T1000 (cell line): ENCODE measurements at places on chromosomes 7 and 10.

GRCh38 chr7:2313450-2314208, 612 bp downstream of the SNX8 start:
- no peak for DNase-seq

DNA sequence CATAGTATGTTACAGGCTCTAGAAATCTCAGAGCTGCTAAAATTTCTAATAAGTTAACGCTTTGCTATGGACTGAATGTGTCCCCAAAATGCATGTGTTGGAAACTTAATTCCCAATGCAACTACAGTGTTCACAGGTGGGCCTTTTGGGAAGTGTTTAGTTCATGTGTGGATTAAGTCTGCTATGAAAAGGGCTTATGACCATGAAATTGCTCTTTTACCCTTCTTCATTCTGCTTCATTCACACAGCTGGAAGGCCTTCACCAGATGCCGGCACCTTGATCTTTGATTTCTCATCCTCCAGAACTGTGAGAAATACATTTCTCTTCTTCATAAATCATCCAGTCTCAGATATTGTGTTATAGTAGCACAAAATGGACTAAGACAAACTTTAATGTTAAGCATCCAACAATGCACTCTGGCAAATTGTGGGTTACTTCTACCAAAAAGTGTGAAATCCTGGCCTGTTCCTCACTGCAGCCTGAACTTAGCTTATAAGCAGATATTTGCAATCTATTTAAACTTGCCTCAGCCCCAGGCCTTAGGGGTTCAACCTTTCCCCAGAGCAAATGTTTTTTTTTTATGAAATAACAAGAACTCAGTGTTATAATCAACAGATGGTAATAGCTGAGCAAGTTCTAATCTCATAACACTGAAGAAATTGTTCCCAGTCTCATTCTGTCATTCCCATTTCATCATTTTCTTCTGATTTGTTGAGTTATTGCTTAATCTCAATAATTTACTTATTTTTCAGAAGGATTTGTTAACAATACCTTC, 523.6 kb downstream of the KIF20B start:
- no peak for DNase-seq

DNA sequence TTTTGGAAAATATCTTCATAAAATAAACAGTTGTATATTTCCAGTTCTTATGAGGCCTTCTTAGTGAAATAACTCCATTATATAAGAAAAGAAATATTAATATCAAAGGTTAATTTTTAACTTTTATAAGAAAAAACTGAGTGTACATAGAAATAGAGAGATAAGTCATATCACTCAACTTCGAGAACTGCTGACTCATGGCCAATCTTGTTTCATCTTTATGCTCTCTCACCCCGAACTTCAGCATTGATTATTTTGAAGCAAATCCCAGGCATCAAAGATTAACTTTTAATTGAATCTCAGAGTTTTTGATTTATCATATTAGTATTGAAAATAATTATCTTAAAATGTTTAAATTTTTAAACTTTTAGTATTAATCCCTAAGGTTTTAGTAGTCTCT, 527.1 kb downstream of the GFRA1 start:
- no peak for DNase-seq

DNA sequence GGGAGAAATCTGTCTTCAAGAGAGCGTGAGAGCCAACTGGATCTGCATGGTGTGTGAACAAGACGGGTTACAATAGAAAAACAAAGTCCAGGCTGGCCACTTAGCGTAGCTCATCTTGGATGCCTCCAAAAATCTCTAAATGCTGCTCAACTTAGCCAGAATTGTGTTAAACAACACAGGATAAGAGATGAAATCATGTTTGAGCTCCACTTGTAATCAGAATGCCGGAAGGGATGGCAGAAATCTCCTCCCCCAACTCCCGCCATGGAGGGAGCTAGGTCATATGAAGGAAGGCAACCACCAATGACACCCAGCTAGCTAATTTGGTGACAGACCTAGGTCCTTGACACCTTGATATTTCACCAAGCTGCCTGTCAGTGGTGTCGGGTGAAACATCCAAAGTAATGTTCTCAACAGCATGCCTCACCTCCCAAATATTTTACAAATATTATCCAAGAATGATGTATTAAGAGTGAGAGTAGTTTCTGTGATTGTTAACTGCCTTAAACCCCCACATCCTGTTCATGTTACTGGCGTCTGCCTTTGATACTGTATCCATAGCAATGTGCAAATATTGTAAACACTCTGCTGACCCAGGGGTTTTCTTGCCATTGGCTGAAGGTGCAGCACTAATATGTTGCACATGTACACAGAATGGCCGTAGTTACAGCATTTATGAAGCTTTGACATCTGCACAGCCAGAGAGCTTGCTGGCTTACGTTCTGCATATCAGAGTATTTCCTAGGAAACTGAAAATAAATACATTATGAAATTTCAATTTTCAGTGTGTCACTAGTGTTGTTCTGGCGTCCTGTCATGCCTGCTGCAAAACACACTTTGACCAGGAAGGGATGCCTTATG, 25.8 kb downstream of the TMEM254 start:
- no peak for DNase-seq

- no peak for DNase-seq
These were observed 45.5 kb upstream of the TMEM140 start for GRCh38 chr7:135102372-135102771.

- DNase-seq = no peak
These were observed 35.1 kb downstream of the GCC1 start for GRCh38 chr7:127550247-127550646.

DNA sequence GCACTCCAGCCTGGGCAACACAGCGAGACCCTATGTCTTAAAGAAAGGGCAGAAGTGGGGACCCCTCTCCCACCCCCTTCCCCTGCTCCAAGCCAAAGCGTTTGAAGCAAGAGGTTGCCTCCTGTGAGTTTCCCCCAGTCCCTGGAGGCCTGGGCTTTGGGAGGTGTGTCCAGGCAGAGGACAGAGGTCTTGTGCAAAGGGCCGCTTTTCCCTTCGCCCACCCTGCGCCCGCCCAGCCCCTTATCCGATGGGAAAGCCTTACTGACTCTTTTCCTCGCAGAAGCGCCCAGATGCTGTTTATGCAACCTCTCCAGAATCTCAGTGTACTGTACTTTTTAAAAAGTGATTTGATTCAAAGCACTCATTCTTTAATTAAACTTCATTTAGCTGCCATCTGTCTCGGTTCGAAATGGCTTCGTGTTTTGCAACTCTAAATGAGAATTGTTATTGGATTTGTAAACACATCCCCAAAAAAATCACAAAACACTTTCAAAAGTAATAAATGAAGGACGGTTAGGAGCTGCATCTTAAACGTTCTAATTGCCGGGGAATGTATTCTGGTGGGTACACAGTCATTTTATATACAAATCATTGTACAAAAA, 50.5 kb upstream of the GTF2I start:
- no peak for DNase-seq

DNA sequence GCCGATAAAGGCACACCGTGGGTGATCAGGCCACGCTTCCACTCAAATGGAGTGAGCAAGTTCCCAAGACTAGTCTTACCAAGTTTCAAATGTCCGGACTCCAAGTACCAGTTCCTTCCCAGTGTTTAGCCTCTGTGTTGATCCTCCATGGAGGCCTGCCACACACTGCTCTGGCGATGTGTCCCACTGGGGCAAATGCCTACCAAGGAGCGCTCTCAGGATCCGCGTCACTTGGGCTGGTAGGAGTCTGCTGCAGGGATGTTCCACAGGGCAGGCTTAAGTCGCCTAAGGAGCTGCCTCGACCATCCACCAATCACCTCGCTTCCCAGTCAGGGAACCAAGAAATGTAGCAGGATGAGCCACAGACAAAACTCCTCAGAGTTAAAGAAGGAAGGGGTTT, 17.4 kb upstream of the MRLN start:
- no peak for DNase-seq

- DNase-seq = no peak
These were observed 59.7 kb downstream of the GPR85 start for GRCh38 chr7:113026941-113027340.

- DNase-seq = no peak
These were observed 1038.9 kb downstream of the GRM8 start for GRCh38 chr7:126213876-126214275.

GRCh38 chr10:76552091-76552873, 1085.3 kb downstream of the KCNMA1 start:
- DNase-seq = no peak

- no peak for DNase-seq
These were observed 59.4 kb downstream of the USP6NL start for GRCh38 chr10:11551916-11552602.

GRCh38 chr7:71308096-71308495, 176.2 kb downstream of the GALNT17 start:
- DNase-seq = no peak

DNA sequence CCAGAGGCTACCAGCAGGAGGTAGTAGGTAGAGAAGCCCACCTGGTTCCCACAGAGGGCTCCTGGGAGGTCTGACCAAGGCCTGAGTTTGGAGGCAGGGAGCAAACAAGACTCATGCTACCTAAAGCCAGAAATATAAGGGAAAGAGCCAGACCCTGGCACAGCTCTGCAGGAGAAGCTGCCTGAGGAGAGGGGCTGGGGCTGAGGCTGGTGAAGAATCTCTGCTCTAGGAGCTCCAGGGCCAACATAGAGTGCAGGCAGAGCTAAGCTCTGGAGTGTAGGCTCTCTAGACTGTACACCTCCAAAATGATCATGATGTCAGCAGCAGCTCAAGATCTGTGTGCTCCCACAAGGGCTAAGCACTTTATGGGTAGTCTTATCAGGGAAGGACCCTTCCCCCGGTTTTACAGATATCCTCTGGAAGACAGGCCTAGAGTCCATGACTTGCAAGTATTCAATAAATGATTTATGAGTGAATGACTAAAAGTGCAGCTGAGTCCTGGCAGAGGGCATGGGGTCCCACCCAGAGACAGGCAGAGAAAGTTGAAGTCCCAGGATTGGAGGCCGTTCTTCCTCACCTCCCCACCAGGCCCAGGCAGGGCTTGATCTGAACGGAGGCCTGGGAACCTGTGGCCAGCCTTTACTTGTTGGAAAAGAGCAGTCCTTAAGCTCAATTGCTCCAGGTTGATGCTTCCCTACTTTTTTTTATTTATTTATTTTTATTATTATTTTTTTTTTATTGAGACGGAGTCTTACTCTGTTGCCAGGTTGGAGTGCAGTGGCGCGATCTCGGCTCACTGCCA, 71.5 kb upstream of the LRRC4 start:
- no peak for DNase-seq

GRCh38 chr7:29184599-29184998, 10.0 kb upstream of the CHN2 start:
- DNase-seq = no peak

- DNase-seq = no peak
These were observed 43.0 kb downstream of the VSTM4 start for GRCh38 chr10:49072166-49072885.

DNA sequence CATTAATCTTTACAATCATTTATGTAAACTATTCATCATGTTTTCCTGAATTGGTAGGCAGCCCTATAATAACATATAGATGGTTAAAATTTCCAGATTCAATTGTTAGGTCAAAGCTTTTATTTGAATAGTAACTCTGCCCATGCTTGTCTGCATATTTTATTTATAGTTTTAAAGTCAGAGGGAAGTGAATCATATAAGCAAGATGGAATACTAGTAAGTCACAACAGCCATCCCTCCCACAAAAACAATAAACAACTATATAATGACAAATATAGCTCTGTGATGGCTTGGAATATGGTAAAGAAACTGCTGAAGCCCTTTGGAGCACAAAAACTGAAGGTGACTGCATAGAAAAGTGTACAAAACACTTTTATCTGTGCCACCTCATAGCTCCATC, 156.3 kb upstream of the TMEM106B start:
- DNase-seq = no peak

GRCh38 chr10:36171556-36171952, 529.5 kb upstream of the FZD8 start:
- no peak for DNase-seq

- DNase-seq = no peak
These were observed 56.3 kb downstream of the ZMIZ1 start for GRCh38 chr10:79125092-79125491.

DNA sequence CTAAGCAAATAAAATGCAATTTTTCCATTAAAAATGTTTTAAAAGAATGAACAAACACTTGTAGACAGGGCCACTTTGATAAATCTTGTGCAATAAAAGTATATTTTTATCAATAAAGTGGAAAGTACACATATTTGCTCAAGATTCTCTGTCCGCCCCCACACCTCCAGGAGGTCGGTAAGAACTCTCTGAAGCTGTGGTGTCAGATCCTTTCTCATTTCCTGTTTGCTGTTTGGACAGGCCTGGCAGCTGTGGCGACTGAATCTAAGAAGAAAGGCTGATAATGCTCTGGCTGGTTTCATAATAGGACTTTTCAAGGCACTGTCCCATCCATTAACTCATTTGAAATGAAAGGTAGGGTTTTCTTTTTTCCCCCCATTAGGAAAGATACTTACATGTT, 15.3 kb upstream of the ASB4 start:
- no peak for DNase-seq

DNA sequence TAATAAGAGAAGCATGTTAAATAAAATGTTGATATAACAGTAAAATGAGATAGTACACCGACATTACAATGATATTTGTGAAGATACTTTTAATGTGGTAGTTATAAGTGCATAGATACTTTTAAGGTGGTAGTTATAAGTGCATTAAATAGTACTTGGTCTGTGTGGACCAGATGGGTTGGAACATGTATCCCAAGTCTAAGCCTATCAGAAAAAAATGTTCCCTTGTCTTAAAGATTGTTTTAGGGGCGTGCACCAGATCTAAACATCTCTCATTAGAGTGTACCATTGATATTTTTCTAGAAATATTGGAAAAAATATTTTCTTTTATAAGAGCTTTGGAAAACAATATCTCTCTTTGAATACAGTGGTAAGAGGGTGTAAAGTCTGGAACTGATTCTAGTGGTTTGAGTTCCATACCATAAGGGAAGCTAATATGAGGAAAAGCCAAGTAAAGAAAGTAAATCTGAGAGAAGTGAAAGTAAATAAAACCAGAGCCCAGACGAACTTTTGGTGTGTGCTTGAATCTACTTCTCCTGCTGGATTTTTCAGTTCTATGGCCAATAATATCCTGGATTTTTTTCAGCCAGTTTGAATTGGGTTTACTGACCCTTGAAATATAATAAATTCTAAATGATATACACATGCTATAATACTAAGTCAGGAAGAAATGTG, 175.3 kb downstream of the MBL2 start:
- DNase-seq = no peak

- no peak for DNase-seq
These were observed 28.1 kb upstream of the HERPUD2 start for GRCh38 chr7:35723011-35723410.

GRCh38 chr10:49377256-49377655, 18.6 kb downstream of the DRGX start:
- no peak for DNase-seq

- DNase-seq = no peak
These were observed 8.4 kb upstream of the CAMK1D start for GRCh38 chr10:12340937-12341336.

GRCh38 chr7:25716421-25716820, 435.6 kb upstream of the NFE2L3 start:
- DNase-seq = no peak
